Stimulated activated CD4-positive, alpha-beta T cell treated with anti-CD3 and anti-CD28 coated beads, Interleukin-1b, Interleukin-23, amount 100 ng/mL, for 1 hour (primary cell): ENCODE measurements at places on chromosomes 3 and 15.

DNA sequence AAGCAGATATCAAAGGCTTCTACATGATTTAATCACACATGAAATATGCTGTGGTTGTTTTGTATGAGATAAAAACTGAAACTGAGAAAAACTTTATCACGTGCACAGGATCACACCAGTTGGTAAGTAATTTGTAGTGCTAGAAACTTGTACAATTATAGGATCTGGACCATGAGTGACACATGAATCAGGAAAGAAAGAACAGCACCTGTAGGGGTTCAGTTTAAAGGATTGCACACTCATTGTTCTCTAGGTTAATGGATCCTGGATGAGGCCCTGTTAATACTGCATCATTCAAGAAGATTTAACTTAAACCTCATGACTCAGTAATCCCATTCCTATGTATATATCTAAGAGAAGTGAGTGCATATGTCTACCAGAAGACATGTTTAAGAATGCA lies 87.9 kb downstream of the STT3B start:
- no peak for DNase-seq

DNA sequence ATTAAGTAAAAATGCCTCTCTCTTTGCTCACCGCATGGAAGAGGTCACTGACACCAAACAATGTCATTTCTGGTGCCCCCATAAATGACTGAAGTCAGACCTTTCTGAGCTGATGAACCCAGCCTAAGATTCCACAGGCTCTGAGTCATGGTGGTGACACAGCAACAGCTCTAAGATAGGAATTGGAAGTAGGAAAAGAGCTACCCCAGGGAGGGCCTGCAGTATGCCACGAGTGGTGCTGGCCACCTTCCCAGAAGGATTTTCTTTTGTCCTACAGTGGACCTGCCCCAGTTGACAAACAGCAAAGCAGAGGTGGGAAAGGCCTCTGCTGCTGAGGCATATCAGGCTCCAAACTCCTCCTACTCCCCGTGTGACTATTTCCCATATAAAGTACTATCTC lies 208.1 kb downstream of the MINAR1 start:
- DNase-seq = no peak

DNA sequence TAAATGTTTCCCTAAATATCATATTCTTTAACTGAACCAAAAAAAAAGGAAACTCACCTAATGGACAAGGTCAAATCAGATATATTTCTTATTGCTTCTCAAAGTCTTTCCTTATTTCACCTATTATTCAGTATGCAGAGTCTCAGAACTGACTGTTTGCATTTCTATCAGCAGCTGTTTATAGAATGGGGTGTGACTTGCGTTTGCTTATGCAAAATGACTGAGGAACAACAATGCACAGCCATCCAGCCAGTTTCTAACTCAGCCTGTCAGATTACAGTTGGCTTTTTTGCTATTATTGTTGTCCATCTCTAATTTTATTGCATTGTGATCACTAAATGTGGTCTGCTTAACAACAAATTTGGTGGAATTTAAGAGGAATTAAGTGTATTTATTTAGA lies 40.7 kb downstream of the RAB27A start:
- DNase-seq = no peak

DNA sequence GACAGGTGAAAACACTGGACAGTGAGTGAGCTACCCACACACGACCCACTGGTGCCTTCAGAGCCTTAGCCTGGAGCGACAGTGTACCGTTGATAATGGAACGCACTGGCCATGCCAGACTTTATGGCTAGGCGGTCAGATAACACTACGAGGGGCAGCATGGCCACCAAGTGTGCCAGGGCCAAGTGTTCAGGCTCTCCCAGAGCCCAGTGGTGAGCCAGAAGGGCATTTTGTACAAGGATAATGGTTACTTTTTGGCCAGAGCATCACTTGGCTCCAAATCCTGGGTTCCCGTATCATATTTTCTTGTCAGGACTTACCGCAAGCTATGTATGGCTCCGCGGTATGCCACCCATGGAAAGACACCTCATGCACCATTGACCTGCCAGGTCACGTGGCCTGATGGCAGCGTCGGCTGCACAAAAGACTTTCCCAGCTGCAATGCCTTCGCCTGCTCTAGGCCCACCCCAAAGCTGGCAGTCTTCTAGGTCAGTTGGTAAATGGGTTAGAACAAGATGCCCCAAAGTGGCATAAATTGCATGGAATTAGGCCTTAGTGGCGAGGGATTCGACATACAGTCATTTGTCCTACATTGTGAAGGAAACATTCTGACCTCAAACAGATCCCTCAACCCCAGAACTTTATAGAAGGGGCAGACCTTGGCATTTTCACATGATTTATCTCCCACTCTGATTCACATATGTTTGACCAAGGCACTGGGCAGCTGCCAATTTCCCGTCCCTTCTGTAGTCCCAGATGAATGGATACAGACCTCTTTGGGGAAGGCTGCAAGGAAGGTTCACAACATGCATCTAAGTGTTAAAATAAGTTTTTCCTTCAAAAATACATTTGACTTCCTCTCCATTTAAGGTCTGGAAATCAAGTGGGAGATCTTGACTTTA lies 12.2 kb upstream of the SLC28A1 start:
- DNase-seq = no peak

DNA sequence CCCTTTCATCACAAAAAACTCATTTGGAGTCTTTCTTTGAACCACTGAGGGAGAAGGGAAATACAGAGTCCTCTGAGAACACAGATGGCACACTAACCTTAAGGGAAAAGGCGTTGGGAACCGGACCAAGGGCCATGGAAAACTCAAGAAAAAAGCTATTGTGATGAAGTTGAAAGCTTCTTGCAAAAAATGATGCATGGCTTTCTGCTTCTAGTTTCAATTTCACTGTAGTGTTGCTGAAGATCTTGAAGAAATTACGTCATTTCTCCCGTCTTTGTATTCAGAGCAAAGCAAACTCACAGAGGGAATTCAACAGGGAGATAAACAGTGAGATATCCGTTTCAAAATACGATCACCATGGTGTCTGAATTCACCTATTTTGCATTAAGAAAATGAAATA lies 642.3 kb upstream of the ADAMTS9 start:
- no peak for DNase-seq

GRCh38 chr3:3666664-3667063 lies 132.6 kb upstream of the LRRN1 start:
- no peak for DNase-seq

DNA sequence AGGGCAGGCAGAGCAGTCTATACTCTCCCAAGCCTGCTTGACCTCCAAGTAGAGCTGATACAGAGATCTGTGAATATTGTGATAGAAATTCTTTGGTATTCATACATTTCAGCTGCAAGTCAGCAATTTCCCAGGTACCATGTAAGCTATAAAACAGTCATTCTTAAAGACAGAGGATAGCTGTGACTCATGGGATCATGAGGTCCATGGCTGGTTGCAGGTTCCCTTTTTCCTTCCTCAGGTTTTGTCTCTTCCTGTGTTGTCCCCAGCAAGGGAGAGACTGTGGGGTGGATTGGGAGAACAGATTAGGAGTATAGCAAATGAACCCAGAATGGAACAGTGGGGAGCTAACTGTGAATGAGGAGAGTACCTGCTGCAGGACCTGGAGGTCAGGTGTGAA lies 5.4 kb upstream of the P4HTM start:
- no peak for DNase-seq

- DNase-seq = no peak
Measured at GRCh38 chr3:39404943-39405686, 1.4 kb upstream of the RPSA start.

DNA sequence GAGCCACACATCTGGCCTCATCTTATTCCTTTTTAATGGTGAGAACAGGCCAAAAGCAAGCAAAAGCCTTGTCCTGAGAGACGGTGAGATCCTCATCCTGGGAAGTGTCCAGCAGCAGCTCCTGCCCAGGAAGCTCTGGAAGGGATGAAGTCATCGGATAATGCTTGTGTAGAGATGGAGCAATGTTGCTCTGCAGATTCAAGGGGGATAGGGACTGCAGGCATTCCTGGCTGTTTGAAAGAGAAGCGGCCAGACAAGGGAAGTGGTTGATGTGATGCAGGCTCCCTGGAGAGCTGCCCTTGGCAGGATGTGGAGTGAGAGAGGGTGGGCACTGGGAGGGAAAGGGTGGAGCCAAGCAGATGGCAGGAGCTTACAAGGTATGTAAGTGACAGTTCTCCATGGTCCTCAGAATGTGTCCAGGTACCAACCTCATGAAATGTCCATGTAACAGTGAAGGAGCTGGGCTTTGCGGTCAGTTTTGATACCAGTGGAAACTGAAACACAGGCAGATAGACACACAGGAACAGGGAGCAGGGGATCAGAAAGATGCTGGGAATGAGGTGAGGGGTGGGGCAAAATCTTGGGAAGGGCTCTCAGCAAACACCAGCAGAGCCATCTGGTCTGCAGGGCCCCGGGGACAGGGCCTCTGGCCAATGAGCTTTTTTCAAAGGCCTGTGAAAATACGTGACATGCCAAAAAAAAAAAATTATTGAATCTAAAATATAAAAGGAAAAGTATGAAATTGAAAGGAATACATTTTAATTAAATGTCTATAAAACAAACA lies 32.2 kb upstream of the LACTB start:
- no peak for DNase-seq

- no peak for DNase-seq
Measured at GRCh38 chr15:99452728-99453636, 112.8 kb upstream of the MEF2A start.
